ENCODE measurements at places on chromosomes 13 and 19.
A peak's percentile ranks its signal among the peaks of the same experiment; 100 is the strongest.

DNA sequence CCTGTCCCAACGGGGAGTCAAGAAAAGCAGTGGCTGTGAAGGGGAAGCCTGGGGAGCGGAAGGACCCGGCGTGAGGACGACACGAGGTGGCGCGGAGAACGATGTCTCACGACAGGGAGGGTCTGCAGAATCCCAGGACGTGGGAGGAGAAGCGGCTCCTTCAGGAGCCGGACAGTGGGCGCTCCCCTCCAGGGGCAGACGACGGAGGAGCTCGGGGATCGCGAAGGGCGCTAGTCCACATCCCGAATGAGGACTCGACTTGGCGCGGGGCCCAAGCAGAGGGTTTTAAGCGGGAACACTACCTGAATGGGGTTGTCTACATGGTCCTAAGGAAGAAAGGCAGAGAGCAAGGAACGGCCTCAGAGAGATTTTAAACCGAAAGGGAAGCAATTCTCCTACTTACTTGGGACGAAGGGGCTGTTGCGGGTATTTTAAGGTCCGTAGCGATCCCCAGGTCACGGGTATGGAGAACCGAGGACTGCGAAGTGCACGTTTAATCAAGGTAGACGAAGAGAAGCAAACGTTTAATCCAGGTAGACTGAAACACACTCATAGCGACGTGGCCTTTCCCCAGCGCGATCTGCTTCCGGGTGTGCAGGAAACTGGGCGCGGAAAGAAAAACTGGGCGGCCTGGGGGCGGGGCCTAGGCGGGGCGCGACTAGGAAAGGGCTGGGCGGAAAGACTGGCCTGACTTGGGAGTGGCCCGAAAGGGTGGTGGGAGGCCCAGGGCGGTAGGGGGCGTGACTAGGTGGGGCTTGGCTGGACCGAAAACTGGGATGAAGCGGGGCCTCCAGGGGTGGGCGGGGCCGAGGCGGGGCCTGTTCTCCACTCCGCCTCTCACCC, at the start of gene ZNF841:
Gene ZNF841 (minus strand): TSS at position 594 of the 843 bp plus-strand sequence. CDS start 10,964 bp downstream, outside the sequence.
- DNase-seq: peak; percentile 91

- peak; percentile 6 for DNase-seq
Observed at GRCh38 chr13:94860981-94861407, 148.6 kb upstream of the SOX21 start.

DNA sequence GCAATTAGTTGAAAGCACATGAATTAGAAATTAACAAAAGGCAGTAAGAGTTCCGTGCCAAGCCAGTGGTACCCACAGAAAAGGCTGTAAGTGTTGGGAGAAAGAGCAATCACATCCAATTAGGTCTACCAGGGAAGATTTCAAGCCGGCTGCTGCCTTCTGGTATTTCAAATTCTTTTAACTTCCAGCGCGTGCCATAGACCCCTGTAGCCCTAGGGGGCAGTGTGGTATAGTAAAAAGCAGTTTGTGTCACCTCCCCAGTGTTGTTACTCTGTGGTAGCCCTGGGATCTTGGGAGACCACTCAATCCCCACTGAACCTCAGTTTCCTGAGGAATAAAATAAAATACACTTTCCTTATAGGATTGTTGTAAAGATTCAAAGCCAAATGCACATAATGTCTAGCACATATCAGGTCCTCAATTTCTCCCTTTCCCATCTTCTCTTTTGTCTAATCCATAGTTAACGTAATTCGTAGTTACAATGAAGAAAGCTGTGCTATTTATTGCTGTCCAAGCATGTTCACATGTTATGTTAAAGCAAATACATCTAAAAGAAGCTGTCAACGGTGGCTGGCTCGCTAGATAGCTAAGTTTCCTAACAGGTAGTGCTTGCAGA, 230.2 kb downstream of the TDRD3 start:
- peak; percentile 28 for DNase-seq

DNA sequence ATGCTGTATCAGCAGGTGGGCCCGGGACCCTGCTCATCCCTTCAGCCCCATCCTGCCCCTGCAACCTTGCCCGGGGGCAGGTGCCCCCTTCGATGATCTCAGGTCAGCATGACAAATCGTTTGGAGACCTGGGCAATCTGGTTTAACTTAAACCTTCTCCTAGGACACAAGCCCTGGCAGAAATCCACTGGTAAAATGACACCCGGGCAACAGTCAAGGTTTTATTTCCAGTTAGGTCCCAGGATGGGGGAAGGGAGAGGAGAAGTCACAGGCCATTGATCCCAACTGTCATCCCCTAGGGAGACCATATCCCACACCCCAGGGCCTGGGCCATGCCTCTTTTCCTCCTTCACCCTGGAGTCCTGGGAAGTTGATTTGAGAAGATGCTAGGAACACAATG, 1.8 kb upstream of the PLIN5 start:
- DNase-seq: no peak

DNA sequence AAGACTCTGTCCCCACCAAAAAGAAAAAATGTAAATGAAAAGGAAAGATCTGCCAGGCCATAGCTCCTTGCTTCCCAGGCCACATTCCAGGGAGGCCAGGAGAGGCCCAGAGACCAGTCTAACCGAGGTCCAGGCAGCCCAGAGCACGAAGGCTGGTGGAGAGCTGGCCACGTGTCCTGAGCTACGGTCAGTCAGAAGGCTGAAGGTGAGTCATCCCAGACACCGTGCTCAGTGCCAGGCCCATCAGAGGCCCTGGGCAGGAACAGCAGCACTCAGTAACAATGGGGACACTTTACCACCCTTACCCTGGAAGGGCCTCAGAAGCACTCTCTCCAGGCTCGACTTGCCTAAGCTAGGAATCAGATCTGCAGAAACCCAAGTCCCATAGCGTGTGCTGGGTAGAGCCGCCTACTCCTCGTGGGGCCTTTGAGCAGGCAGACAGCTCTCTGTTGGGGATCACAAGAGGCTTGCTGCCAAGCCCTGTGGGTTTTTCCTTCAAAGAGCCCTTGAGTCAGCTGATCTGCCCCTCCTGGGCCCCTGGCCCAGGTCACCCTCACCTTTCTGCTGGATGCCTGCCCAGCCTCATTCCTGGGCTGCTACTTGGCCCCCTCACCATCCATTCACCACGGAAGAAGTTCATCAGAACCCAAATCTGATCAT, 11.6 kb upstream of the DNMT1 start:
- peak; percentile 51 for DNase-seq

DNA sequence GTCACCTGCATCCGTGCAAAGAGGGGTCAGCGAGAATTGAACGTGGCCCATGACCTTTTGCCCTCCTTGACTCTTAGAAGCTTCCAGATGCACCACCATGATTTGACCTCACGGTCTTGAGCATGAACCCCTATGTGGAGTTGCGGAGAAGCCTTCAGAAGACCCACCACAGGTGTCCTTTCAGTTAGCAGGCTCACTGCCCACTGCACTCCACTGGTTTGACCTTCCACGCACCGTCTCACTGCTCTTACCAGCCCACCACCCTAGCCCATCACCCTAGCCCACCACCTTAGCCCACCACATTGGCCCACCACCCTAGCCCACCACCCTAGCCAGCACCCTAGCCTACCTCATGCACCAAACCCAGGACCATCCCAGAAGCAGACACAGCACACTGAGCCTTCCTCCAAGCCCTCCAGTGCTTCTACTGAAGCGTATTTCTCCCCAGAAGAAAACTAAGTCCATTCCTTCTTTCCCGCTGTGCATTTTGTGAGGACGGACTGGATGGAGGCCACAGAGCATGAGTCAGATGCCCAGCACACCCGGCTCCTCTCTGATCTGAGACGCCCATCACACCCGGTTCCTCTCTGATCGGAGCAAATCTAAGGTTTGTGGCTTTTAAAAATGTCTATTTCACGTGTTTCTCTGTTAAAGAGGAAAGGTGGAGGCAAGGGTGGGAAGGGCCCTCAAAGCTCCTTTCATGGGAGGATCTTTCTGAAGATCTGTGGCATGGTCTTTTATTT, 45.8 kb downstream of the SOX1 start:
- no peak for DNase-seq

- DNase-seq: no peak
Observed at GRCh38 chr13:46332772-46333171, 54.3 kb downstream of the RUBCNL start.

DNA sequence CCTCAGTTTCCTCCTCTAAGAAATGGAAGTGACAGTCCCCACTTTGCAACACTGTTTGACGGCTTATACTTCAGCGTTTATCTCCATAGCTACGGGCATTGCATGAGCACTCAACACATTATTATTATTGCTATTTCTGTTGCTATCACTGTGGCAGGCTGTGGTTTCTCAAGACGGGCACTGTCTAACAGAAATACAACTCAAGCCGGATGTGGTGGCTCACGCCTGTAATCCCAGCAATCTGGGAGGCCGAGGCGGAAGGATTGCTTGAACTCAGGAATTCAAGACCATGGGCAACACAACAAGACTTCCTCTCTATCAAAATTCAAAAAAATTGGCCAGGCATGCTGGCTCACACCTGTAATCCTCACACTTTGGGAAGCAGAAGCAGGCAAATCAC, 4.9 kb upstream of the ZSWIM4 start:
- no peak for DNase-seq

- DNase-seq: no peak
Observed at GRCh38 chr13:40581277-40581579, 85.2 kb downstream of the FOXO1 start.

GRCh38 chr19:38685666-38686529, 38.4 kb downstream of the ACTN4 start:
- peak; percentile 66 for DNase-seq

- DNase-seq: no peak
Observed at GRCh38 chr13:26685606-26686005, 75.0 kb downstream of the GPR12 start.

- no peak for DNase-seq
Observed at GRCh38 chr19:32928806-32929205, 43.0 kb downstream of the CEP89 start.

- no peak for DNase-seq
Observed at GRCh38 chr13:48949566-48950500, 25.9 kb upstream of the FNDC3A start.

DNA sequence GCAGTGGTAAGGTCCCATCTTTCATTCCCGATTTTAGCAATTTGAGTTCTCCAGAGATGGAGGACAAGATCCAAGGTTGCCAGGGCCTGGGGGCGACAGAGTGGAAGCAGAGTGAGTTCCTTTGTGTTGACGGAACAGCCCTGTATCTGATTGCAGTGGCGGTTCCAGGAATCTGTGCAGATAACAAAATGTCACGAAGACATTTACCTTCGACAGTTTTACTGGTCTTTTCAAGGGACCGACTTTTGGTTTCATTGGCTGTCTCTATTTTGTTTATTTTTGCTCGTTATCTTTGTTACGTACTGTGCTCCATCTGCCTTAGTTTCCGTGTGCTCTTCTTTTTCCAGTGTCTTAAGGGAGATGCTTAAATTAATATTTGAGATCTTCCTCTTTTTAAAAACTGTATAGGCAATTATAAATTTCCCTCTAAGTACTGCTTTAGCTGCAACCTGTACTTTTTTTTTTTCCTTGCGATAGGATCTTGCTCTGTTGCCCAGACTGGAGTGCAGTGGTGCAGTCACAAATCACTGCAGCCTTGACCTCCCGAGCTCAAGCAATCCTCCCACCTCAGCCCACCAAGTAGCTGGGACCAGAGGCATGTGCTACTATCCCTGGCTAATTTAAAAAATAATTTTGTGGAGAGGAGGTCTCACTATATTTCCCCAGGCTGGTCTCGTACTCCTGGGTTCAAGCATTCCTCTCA, 23.2 kb downstream of the KDM4B start:
- no peak for DNase-seq

GRCh38 chr19:912181-913079, 589 bp downstream of the R3HDM4 start:
- no peak for DNase-seq

DNA sequence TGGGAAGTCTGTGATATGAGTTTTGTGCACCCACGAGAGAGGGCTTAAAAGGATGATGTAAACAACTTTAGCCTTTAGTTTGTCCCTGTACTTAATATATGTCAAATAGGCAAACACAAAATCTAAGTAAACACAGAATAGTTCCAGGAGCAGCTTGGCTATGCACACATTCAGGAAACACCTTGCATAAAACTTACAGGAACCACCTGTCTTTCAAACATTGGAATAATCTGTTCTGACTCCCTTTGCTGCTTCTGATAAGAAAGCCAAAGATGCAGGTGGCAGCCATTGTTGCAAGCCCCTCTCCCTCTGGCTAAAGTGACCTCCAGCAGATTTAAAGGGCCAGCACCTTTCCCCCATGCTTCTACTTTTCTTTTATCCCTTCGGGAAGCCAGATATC, 4.7 kb downstream of the EEF1AKMT1 start:
- no peak for DNase-seq

DNA sequence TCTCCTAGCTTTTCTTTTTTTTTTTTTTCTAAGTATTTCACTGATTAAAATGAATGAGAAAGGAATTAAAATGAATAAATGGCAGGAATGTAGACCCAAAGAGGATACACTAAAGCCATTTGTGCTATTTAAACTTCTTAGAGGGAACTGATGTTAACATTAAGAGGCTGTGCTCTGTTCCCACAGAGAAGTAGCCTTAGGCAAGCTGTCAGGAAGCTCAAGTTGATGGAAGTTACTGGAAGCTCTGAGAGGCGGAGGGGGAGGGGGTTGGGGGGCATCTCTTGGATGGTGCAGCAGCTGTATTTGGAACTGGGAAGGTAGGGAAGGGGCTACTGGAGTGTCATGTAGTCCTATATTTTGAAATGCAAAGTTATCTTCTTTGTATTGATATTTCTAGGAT, 168.2 kb downstream of the DNAJC15 start:
- DNase-seq: no peak

DNA sequence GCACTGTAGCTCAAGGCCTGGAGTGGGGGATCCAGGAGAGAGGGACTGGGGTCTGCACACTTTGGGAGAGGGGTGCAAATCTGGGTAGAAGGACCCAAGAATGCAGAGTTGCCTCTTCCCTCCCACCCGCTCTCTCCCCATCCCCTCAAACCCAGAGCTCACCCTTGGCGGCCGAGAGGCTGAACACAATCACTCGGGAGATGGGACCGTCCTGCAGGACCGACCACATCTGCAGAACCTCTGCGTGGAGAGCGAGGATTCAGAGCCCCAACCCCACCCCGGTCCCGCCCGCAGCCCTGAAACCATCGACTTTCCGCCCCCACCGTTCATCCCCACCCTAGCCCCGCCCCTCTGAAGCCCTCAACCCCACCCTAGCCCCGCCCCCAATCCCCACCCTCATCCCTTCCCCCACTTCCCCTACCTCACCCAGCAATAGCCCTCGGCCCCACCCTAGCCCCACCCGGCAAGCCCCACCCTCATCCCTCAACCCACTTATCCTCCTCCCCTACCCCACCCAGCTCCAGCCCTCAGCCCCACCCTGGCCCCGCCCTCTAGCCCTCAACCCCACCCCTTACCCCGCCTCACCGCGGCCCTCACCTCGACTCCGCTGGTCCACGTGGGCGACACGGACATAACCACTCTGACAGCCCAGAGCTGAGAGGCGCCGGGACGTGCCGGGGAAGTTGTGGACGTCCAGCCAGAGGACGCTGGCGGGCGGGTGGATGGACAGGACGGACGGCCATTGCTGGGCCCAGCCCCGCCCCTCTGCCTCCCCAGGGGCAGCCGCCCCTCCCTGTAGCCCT, 4.1 kb downstream of the KPTN start:
- DNase-seq: peak; percentile 5

- no peak for DNase-seq
Observed at GRCh38 chr13:40485611-40486517, 180.6 kb downstream of the FOXO1 start.
